NCI-H82 (cell line): ENCODE measurements at places on chromosomes 2 and 18.

DNA sequence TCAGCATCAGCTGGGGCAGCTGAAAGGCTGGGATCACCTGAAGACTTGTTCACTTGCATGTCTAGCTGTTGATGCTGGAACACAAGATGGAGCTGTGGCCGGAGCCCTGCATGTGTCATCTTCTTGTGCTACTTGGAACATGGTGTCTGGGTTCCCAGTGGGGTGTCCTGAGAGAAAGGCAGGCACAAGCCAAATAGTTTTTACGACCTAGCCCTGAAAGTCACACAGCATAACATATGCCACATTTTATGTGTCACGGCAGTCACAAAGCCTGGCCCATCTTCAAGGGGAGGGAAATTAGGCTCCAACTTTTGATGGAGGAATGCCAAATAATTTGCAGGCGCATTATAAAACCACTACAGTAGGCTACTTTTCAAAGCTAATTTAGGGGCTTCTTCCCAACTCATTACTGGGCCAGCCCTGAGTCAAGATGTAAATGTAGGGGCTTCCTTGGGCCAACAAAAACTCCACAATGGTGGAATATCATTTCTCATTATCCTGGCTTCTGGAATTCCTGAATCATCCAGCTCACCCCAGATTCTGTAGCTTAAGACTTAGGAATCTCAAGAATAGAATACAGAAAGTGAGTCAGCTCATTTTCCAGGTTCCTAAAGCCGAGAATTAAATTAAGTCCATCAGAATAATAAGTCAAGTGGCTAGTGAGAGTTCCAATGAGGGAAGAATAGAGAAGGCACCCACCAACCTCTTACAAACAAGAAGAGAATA lies 543.0 kb downstream of the TNS1 start:
- no peak for DNase-seq

- DNase-seq = no peak
These were observed 109.6 kb upstream of the EML6 start for GRCh38 chr2:54613794-54614257.

GRCh38 chr2:3659447-3660432 lies 1.7 kb downstream of the ALLC start:
- peak; percentile 93 for DNase-seq

DNA sequence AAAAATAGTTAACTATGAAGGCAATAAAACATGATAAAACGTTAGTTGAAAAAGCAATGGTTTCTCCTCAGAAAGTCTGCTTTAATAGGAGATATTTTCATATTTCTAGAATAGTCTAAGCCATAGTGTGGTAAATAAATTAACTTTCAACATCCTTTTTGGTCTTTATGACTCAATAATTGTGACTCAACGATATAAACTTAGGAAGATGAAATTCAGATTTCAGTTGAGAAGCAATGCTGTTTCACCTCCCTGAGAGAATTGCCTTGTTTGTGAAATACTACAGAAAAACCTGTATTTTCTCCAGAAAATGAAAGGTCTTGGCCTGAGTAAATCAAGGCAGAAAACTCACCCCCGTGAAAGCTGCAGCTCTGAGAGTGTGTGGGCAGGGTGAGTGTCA lies 166.9 kb downstream of the ETAA1 start:
- no peak for DNase-seq

GRCh38 chr18:49273241-49273880 lies 187.1 kb downstream of the DYM start:
- no peak for DNase-seq

- DNase-seq = no peak
These were observed 38.5 kb downstream of the SH3BP4 start for GRCh38 chr2:234990300-234990699.

DNA sequence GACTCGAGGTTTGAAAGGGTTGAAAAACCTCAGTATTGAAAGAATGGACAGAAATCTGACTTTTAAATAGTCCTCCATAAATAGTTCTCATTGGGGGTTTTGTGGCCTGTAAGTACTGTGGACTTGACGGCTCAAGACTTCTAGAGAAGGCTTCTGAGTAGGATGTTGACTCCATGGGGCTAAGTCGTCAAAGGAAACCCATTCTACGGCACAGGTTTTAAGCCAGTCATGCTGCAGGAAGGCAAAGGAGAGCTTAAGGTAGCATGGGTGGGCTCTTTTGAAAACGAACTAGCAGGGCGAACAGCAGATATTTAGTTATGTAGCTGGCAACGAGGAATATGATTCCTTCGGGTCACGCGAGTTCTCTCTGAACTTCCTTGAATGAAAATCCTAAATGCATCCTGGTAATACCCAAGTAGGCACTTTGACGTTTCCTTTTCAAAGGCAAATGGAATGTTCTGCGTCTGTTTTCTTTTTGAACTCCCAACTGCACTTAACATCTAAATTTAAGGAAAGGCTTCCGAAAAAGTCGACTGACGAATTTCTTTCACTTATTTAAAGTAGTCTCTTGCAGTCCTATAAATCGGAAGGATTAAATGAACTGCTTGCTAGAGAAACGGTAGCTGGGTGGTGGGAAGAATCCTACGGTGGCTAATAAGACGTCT lies 1.1 kb upstream of the NEDD4L start:
- peak; percentile 36 for DNase-seq

DNA sequence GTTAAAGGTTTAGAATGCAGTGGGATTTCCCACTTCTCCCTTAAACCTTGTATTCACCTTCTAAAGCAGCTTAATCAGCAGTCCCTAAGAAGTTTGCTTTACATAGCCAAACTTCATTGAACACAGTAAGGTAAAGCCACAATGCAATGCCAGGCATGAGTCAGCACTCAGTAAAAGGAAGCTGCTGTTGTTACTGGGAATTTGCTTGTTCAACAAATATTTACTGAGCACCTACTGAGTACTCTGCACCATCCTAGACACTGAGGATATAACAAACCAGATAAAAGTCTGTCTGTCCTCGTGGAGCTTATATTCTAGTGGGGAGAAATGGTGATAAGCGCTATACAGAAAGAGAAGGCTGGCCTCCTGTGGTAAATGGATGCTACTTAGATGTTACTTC lies 162.7 kb downstream of the PKP4 start:
- DNase-seq = no peak

GRCh38 chr2:101972621-101973434 lies 18.9 kb upstream of the IL1R2 start:
- DNase-seq = no peak

- no peak for DNase-seq
These were observed 115.2 kb downstream of the ZEB2 start for GRCh38 chr2:144404586-144405314.

DNA sequence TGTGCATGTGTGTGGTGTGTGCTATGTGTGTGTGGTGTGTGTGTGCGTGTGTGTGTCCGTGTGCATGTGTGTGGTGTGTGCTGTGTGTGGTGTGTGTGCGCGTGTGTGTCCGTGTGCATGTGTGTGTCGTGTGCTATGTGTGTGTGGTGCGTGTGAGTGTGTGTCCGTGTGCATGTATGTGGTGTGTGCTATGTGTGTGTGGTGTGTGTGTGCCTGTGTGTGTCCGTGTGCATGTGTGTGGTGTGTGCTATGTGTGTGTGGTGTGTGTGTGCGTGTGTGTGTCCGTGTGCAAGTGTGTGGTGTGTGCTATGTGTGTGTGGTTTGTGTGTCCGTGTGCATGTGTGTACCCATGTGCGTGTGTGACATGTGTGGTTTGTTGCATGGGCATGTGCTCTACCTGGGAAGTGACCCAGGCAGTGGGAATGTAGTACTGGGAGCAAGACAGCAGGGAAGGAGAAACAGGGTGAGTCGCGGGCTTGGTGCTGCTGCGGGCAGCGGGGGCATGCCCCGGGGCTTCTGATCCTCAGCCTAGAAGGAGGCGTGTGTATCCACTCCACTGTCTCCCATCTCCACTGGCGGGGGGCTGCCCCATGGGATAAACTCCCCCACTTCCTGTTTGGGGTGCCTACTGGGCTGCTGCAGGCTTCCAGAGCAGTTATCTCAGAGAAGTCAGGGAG lies 7.6 kb upstream of the OTOS start:
- no peak for DNase-seq

DNA sequence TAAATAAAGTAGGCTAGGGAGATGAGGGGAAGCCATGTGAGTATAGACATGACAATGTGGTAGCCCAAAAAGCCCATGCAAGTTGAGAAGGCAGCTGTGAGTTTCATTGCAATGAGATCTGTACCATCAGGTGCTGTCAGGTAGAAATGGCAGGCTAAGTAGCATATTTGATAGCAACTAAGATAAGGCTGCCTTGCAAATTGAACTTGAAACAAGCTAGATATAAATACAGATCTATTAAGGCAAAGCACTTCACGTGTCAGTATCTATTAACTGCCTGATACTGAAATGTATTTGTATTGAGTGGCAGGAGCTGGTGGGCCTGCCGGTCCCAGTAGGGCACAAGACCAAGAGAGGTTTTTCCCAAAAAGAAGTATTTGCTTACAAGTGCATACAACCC lies 419.9 kb downstream of the TDRD15 start:
- DNase-seq = no peak

GRCh38 chr2:191202881-191203397 lies 42.3 kb upstream of the MYO1B start:
- DNase-seq = no peak

DNA sequence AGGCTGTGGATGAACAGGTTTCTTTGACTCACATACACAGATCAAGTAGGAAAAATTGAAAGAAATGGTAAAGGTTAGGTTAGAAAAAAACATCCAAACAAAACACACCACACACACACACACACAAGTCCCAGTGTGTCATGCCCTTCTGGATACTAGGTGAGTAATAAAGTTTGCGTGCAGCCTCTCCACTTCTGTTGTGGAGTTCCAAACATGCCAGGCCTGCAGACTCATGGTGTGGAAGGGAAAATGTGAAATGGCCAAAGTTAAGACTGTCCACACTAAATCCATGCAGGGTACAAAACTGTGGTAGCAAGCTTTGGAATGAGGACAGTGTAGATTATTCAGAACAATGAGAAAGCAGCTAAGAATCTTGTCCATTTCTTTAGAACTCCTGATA lies 114.6 kb downstream of the IKZF2 start:
- no peak for DNase-seq

- DNase-seq = no peak
These were observed 176.2 kb upstream of the HDAC4 start for GRCh38 chr2:239576784-239577685.

DNA sequence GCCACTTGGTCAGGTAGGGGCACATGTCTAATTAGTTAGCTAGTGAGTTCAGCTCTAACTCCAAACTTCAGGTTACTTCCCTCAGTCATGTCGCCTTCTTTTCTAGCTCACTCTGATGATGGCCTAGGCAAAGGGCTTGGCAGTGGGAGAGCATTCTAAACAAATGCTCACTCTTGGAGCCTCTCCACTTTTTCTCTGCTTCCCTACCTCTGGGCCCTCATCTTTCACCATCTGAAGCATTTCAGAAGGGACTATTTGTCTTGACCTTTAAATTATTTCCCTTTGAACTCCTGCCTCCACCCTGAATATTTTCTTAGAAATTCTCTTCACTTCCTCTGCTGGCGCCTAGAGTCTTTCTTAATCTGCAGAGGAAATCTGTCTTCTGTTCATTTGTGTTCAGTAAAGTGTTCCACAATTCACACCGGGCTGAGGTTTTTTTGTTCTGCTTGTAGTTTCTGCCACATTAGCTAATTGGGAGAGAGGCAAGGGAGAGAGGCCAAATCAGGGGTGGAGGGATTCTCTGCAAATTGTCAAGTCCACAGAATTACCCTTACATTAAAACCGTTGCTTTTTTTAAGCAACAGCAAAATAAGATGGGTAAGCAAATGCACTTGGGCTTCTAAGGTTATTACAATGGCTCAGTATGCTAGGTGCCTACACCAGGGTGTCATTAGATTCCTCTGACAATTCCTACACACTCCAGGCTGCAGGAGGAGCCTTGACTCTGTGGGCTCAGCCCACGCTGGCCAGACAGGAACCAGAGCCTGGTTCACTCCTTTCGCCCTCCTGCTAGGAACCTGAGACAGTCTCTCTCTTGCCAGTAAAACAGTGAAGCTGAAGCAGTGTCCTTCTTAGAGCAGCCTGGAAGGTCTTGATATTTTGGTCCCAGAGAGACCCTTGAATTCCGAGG lies 5.5 kb downstream of the MSGN1 start:
- DNase-seq = no peak

DNA sequence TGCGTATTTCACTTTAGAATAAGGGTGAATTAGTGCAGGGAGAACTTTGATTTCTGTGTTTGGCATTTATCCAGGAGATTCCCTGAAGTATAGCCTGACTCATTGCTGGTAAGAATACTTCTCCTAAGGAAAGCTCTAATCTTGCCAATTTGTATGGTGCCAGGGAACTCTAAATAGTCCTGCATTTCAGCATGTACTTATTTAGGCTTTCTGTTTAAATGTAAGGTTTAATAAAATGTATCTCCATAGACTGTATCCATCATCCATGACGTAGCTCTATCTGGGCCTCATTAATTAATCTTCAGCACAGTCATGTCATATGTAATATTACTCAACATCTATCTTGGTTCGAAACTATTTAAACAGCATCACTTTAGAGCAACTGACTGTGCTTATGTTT lies 127.7 kb downstream of the DOK6 start:
- no peak for DNase-seq

DNA sequence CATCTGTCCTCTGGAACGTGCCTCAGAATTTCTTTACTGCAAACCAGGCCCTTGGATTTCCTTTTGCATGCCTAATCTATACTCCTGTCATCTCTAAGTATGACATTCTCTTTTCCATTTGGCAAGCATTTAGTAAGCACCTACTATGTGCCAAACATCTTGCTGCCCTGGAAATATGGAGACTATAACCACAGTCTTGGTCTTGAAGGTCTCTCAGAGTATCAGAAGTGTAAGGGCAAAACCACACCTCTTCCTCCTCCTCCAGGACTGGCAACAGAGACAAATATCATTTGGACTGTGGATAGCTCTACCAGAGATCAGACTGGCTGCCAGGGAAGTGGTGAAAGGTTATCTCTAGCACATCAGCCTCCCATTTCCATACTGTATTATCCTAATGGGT lies 11.4 kb downstream of the DOCK10 start:
- no peak for DNase-seq

- DNase-seq = no peak
These were observed 268.4 kb downstream of the ATAD2B start for GRCh38 chr2:23658466-23658942.

DNA sequence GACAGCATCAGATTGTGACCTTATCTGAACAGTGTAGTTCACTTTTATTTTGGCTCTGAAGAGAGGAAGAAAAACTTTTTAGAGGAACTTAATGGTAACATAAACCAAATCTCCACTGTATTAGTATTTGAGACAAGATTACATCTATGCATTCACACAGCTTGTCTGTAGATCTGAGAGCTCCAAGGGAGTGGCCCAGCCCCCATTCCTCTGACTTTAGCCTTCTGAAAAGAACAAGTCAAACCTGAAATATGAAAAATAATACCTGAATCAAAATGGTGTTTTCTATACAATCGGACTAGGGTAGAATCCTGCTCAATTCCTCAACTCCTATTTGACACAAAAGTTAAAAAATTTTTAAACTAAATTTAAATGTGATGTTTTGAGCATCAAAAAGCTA lies 23.1 kb downstream of the STARD7 start:
- DNase-seq = no peak

- DNase-seq = no peak
These were observed 117.1 kb downstream of the FSHR start for GRCh38 chr2:49037197-49037596.

GRCh38 chr18:70931942-70932814 lies 643.3 kb downstream of the SOCS6 start:
- peak; percentile 47 for DNase-seq

GRCh38 chr2:191280290-191280689 lies 35.1 kb downstream of the MYO1B start:
- no peak for DNase-seq
